ENCODE measurements at places on chromosomes 6 and 20.

DNA sequence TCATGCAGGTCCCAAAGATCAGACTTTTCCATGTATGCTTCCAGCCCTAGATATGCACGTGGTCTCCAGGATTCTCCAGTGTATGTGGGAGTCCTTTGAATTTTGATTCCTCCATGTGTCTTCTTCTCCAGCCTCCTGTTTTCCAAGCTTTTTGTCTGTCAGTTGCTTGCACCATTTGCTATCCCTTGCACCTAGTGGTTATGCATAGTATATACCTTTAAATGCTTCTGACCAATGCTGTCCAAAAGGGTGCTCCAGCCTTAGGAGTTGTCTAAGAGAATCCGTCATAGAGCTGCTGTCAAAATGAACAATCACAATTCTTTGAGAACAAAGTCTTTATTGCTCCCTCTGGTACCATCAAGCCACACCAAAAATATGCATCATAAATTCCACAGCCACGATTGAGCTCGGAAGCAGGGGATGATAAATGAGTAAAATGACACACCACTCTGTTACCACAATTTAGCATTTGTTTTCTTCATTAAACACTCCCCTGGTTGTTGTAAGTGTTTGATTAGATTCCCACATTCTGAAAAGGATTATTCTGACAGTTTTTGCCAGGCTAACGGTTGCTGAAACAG is 706.2 kb upstream of the GJE1 start:
- peak; percentile 45 for DNase-seq

DNA sequence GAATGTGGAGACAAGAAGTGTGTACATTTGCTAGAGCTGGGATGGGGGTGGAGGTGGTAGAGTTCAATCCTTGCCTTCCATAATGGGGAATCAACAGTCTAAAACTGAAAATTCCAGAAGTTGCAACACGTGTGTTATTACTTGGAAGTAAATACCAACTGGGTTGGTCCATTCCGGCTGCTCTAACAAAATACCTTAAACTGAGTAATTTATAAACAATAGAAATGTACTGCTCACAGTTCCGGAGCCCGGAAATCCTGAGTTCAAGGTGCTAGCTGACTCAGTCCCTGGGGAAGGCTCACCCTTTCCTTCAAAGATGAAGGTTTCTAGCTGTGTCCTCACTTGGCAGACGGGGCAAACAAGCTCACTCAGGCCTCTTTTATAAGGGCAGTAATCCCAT is 59.0 kb downstream of the RIN2 start:
- peak; percentile 77 for DNase-seq

GRCh38 chr6:82088978-82089771 is 158.4 kb downstream of the IBTK start:
- DNase-seq: no peak

DNA sequence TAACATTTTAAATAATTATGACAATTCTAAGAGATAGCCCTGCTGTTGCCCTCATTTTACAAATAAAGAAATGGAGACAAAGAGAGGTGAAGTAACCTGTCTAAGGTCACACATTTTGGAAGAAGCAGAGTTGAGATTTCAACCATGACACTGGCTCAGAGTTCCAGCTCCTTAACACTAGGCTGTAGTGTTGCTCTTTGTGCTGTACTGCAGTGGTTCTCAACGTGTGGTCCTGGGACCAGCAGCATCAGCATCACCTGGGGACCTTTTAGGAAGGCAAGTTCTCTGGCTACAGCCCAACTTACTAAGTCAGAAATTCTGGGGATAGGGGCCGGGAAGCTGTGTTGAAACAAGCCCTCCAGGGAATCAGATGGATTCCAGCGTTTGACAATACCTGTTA is 62.4 kb upstream of the FERMT1 start:
- no peak for DNase-seq

GRCh38 chr6:135233686-135234491 is 52.8 kb downstream of the MYB start:
- no peak for DNase-seq

GRCh38 chr20:9202420-9203080 is 133.7 kb downstream of the PLCB4 start:
- DNase-seq: no peak

DNA sequence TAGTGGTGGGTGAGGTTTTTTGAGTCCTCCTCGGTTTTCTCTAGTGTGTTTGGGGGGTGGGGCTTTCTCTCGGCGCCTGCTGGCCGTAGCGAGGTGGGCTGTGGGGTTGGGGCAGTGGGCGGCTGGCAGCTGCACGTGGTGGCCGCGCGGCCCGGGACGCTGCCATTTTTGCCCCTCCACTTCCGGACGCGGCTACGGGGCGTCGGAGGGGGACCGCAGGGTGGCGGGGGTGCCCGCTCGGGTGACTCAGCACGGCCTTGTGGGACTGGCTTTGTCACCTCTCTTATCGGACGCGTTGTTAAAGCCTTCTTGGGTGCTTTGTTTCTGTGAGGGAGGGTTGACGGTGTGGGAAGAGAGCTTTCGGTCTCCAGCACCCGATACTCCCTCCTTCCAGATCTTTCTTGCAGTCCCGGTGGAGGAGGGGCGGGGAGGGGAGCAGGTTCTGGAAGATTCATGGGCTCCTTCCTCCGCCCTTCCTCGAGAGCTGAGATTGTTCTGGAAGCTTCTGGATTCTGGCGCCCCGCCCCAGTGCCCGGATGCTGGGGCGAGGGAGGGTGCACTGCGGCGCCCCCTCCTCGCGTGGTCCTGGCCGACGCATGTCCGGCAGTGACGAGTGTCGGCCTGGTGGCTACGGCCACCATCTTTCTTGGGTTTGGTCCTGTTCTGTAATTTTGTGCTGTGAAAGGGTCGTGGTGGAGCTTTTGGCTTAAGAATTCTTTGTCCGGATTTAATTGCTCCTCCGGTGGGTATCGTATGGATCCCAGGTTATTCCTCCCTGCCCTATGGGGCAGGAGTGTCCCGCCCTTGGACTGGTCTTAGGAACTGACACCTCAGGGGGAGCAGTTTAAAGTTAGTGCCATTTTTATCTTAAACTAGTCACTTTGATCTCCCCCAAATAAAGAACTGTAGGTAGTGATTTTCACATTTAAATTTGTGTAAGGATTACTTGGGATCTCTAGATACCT is 719 bp downstream of the HSP90AB1 start:
- no peak for DNase-seq

- no peak for DNase-seq
These were observed 76.2 kb downstream of the LYRM2 start for GRCh38 chr6:89562093-89562973.

DNA sequence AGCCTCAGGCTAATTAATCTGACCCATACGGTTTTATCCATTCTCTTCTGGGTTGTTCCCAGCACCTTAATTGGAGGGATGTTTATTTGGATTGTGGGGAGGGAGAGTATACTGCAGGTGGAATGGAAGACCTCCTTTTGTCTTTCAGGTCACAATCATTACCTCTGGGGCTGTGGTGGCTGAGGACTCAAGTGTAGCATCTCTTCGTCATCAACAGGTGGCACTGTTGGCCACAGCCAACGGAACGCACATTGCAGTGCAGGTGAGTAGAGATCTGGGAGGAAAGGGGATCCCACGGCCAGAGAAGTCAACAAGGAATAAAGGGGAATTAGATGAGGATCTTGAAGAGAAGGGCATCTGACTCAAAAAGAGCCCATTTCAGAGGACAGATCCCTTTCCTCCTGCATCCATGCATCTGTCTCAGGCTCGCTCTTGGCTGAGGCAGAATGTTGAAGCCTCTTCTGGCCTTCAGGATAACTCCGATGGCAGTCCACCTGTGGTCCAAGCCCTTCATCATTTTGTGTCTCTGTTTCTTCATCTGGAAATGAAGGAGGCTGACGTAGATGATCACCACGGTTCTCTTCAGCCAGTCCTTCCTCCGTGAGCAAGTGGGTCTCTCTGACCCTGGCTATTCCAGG is 3.2 kb upstream of the DEF6 start:
- DNase-seq: no peak

- no peak for DNase-seq
These were observed 132.1 kb downstream of the ZDHHC14 start for GRCh38 chr6:157513004-157513603.

- DNase-seq: no peak
These were observed 74.0 kb downstream of the SOBP start for GRCh38 chr6:107563694-107564588.

GRCh38 chr6:152984513-152984872 is 1.7 kb upstream of the FBXO5 start:
- no peak for DNase-seq

- no peak for DNase-seq
These were observed 53.4 kb upstream of the CD93 start for GRCh38 chr20:23139524-23139923.

DNA sequence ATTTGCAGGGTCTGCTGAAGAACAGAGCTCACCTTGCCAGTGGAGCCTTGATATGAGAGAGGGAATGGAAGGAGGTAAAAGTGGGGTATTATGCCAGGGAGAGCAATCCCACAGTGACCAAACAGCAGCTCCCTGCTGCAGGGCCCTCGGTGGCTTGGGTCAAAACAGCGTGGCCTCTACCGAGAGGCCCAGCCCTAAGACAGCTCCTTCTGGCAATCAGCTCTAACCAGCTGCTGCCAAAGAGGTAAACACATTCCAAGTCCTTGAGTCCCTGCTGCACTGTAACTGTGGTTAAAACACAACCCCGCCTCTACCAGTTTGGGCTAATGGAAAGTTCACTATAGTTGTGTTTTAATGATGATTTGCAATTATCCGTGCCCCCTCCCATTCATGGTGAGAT is 1.4 kb upstream of the DAAM2 start:
- no peak for DNase-seq

DNA sequence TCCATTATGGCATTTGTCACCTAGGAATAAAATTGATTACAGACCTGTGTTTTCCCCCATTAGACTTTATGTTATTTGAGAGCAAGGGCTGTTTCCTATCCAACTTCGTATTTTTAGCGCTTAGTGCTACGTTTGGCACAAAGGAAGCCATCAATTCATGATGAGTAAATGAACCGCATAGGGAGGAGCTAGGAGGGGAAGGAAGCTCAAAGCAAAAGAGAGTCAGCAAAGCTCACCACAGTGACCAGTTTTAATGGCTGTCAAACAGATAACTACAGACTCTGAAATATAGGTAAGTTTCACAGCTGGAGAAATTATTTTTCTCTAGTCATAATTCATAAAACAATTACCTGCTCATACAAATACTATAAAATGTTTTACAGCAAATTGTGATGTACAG is 6.9 kb upstream of the SAMD3 start:
- no peak for DNase-seq

DNA sequence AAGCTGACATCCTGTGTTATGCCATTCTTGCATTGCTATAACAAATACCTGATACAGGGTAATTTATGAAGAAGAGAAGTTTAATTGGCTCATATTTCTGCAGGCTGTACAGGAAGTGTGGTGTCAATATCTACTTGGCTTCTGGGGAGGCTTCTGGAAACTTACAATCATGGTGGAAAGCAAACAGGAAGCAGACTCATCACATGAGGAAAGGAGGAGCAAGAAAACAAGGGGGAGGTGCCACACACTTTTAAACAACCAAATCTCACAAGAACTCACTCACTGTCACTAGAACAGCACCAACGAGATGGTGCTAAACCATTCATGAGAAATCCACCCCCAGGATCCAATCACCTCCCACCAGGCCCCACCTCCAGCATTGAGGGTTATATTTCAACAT is 143.1 kb upstream of the GGTLC1 start:
- DNase-seq: no peak

GRCh38 chr6:76862936-76863335 is 600.4 kb downstream of the HTR1B start:
- no peak for DNase-seq

DNA sequence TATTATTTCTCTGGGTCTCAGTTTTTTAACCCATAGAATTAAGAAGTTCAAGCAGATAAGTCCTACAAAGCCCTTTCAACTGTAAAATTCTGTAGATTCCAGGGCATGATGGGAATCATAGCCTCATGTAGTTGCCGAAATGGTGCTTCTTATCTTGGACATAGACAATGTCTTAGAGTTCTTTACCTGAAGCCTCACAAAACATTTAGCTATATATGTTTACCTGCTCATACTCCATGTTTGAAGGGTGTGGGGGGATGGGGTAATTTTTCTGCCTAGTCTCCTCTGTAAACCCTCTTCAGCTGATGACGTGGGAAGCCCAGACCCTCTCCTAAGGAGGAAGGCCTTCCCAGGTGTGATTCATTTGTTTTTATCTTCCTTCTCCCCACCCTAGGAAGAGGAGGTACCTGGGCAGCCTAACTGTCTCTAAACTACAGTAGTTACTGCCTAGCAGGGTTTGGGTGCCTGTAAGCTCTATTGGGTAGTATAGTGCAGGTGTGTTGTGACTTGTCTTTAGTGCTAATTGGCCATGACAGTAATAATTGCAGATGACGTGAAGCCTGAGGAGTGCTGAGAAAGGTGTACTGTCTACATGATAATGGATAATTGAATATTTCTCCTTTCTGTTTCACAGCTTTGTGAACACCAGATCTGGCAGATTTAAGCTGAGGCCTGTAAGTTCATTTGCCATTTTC is 230.8 kb downstream of the TFAP2B start:
- DNase-seq: no peak

DNA sequence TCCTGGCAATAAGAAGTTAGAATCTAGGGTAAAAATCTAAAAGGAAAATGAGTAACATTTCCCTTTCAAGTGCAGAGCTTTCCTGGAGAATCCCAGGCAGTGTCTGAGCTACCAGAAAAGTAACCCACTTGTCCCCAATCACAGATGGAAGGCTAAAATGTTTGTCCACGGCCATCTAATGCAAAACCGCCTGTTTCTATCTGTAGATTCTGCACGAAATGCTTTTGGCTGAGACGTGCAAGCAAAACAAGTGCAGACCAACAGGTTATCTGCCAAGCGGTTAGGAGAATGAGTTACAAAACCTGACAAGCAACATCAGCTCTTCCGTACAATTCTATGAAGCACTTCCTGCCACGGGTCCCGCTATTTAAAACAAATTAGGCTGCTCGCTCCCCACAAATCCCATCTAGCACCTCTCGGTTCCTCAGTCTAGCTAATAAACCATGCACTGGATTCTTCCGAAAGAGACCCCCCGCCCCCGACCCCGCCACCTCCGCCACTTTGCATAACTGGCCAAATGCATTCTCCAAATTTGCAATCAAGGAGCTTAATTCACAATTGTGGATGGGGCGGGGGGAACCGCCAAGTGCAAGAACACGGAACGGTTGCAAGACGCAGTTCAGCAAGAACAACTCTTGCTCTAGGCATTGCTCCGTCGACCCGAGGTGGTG is 1.4 kb downstream of the ELOVL5 start:
- DNase-seq: no peak

- no peak for DNase-seq
These were observed 34.5 kb upstream of the RREB1 start for GRCh38 chr6:7073082-7073820.

- DNase-seq: no peak
These were observed 45.0 kb downstream of the SLC23A2 start for GRCh38 chr20:4956200-4956810.

DNA sequence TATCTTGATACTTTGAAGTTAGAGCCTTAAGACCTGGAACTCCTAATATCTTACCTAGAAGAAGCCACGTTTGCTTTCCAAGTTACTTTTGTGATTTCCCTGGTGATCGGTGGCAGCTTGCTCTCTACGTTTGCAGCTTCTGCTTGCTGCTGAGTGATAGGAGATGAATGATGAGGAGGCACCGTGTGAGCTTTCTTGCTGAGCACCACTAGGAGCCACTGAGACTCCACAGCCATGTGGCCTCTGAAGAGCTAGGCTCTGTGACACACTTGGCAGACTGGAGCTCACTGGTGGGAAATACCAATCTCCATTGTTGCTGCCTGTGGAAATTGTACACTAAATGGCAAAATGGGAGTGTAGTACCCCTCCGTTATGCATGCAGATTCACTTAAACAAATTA is 161.8 kb downstream of the IBTK start:
- DNase-seq: no peak

- no peak for DNase-seq
These were observed 64.0 kb downstream of the BLOC1S5 start for GRCh38 chr6:8000188-8000596.
